ENCODE measurements at places on chromosomes 13 and 19.

DNA sequence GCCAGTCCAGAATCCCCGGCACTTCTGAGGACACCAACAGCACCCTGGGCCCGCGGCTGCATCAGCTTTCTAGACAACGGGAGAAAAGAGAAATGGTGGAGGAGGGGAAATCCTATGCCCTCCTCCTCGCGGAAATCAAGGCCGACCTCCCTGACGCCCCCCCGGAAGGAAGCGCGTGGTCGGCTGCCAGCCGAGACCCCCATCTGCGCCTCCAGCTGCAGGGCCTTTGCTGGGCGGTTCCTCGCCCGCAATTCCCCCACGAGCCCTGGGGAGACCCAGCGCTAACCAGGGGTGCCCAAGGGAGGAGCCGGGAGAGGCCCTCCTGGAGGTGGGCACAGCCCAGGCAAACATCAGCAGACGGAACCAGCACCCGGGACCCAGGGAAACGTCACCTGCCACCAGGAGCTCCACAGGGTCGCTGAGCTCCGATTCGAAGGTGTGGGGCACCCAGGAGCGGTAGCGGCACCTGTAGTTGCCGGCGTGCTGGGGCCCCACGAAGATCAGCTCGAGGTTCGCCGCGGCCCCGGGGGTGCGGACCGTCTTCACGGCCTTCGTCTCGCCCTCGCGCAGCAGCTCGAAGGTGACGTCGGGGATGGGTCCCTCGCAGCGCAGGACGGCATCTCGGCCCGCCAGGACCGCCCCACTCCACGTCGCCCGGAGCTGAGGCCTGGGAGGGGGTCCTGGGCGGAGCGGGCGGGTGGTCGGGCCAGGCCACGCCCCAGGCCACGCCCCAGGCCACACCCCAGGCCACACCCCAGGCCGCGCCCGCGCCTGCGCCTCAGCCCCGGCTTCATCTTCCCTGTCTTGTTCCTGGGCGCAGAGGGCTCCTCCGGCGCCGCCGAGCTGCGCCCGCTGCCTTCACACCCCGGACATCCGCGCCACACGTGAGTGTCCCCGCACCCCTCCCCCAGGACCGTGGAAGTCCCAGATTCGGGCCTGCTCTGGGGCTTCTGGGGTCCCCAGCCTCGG, 6.0 kb downstream of the A1BG start:
- peak; percentile 11 for DNase-seq

DNA sequence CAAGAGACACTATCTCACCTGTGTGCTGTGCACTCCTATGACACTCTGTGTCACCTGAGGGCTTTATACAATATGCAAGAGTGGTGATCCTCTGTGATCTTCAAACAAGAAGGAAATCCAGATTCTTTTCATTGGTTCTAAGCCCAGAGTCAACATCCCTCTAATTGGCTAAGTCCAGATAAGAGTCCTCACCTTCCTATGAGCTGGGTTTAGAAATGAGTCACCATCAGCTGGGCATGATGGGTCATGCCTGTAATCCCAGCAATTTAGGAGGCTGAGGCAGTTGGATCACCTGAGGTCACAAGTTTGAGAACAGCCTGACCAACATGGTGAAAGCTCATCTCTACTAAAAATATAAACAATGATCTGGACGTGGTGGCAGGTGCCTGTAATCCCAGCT, 144.4 kb downstream of the ZNF675 start:
- DNase-seq: no peak

- no peak for DNase-seq
These were observed 476.8 kb downstream of the COG6 start for GRCh38 chr13:40132249-40132648.

DNA sequence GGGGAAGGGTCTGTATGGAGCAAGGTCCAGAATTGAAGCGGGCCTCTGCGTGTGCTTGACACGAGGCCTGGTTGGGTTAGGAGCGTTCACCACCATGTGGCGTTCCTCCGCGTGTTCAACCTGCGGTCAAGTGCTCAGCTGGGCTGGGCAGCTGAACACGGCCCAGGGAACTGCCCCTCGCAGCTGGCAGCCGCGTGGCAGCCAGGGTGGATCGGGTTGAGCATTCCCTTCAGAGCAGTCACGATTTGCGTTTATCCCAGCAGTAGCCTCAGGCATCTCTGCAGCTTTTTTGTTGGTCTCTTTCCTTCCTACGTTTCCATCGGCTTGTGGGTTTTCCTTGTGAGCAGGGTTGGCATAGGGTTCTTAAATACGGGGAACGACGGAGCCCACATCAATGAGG, 28.7 kb upstream of the F2RL3 start:
- no peak for DNase-seq

DNA sequence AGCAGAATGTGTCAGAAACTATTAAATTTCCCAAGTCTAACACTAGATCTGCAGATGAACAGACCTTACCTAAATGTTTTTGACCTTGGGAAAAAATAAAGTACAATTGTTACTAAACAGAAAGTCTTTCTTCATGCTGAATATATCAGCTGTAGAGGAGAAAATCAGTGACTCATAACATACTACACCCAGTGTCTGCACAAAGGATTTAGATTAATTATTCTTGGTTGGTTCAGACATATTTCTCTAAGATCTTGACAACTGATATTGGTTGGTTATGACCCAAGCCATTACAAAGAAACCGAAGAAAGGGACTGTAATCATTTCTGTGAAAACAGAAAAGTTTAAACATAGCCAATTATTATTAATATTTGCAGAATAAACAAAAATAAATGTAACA, 225.1 kb downstream of the HS6ST3 start:
- DNase-seq: no peak

DNA sequence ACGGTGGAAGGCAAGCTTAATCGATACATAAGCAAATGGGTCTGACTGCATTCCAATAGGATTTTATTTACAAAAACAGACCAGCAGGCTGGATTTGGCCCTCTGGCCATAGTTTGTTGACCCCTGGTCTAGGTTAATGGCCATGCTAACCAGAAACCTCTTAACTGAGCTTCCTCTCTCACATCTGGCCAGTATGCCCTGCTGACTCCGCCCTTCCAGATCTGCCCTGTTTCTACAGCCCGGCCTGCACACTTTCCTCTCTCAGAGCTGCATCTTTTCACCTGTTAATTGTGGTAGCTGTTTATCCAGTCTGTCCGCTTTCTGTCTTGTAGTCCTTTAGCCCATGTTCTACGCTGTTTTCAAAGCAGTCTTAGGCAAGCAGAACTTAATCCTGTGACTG, 25.6 kb downstream of the EDNRB start:
- no peak for DNase-seq

DNA sequence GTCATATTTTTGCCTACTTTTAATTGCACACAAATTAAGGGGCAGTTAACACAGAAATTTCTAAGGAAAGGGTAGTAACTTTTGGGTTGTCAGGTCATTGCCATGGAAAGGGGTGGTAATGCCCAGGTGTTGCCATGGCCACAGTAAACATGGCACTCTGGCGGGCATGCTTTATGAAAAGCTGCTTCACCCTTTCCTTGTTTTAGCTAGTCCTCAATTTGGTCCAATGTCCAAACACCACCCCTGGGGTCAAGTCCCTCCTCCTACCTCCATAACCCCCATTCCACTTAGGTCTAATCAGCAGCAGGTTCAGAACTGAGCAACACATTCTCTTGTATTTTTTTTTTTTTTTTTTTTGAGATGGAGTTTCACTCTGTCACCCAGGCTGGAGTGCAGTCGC, 6.6 kb downstream of the FFAR2 start:
- no peak for DNase-seq

DNA sequence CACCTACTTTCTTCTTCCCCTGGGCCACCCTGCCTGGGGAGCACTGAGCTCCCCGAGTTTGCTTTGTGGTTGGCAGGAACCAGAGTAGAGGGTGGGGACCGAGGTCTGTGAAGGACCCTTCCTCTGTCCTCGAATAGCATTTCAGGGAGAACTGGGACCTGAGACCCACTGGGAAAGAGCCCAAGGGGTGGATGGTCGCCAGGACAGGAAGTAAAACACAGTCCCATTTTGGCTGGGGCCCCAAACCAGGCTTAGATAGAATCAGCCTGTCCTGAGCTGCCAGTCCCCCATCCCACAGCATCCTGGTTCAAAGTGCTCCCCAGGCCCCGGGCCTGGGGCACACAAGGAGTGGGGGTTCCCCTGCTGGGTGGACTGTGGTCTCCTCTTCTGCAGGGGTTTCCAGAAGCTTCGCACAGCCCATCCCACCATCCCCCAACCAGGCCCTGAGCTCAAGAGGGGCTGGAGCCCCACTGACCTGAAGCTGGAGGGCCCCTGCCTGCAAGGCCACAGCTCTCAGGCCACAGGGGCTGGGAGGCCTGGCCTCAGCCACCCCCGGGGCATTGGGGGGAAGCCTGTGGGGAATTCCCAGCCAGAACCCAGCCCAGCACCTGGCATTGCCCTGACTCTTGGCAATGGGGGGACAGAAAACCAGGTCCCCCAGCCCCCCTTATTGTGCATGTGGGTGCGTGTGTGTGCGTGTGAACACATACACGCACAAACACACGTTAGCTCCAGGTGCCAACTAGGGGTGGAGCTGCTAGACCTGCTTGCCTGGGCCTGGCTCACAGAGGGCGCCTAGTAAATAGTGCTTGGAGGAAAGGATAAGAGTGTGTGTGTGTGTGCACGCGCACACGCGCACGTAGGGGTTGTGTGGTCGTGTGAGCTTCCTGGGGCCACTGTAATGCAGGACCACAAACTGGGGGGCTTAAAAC, 995 bp upstream of the MKNK2 start:
- DNase-seq: no peak

- DNase-seq: no peak
These were observed 26.9 kb downstream of the SMARCA4 start for GRCh38 chr19:10987571-10988297.

DNA sequence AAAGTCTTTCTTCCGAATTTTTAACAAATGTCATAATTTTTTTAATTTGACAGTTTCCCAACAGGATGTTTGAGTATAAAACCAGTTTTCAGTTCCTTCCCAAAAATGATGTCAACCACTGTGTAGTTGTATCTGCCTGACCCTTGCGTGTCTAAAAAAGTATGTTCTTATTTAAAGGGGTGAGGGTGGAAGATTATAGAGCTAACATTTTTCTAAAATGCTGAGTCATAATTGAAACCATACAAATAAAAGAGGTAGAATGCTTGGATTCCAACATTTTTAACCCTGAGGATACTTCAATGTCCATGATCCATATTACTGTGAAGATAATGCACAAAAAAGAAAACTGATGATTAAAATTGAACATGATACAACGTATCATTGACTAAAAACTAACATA, 1388.8 kb downstream of the UQCRFS1 start:
- no peak for DNase-seq

- no peak for DNase-seq
These were observed at the start of gene SYT3 for GRCh38 chr19:50639121-50640112. SYT3 (minus strand) TSS chr19:50639881; CDS start chr19:50637411, 2,470 bp downstream.

DNA sequence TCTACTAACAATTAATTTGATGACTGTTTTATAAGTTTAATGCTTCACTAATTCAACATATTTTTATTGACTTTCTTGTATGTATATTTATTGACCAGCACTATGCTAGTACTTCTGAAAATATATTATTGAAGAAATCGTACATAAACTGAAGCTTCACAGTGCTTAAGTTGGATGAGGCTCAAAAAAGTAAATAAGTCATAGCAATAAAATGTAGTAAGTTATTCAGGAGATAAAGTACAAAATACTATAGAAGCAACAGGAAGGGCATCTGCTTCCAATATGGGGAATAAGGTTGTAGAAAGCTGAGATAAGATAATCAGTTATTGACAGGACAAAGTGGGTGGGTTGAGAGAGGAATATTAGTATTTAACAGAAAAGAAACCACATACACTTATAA, 944.9 kb upstream of the MIR17HG start:
- DNase-seq: no peak

- DNase-seq: no peak
These were observed 21.7 kb upstream of the SCEL start for GRCh38 chr13:77513719-77514335.

- DNase-seq: no peak
These were observed 47.9 kb downstream of the LYL1 start for GRCh38 chr19:13054626-13055212.

DNA sequence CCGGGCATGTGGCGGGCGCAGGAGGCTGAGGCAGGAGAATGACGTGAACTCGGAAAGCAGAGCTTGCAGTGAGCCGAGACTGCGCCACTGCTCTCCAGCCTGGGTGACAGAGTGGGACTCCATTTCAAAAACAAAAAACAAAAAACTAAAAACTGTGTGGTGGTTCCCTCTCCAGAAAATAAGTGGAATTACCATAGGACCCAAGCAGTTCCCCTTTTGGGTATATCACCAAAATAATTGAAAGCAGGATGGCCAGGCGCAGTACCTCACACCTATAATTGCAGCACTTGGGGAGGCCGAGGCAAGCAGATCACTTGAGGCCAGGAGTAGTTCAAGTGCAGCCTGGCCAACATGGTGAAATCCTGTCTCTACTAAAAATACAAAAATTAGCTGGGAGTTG, 15.7 kb upstream of the LDLR start:
- DNase-seq: no peak

DNA sequence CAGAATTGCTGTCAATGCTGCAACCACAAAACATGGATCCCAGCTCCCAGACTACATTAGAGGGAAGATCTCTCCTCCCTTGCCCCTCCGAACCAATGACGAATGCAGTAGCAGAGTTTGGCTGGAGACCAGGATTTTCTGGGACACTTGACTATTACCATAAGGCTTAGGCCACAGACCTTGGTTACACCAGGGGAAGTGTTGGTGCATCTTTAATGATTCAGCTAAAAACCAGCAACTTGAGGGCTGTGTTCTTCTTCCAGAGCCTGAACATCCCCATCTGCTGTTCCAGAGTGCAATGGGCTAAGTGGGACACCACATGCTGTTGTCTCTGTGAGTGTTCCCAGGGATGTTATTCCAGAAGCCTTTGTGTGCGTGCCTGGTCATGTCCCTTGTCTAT, 528.2 kb downstream of the LMO7 start:
- DNase-seq: no peak

DNA sequence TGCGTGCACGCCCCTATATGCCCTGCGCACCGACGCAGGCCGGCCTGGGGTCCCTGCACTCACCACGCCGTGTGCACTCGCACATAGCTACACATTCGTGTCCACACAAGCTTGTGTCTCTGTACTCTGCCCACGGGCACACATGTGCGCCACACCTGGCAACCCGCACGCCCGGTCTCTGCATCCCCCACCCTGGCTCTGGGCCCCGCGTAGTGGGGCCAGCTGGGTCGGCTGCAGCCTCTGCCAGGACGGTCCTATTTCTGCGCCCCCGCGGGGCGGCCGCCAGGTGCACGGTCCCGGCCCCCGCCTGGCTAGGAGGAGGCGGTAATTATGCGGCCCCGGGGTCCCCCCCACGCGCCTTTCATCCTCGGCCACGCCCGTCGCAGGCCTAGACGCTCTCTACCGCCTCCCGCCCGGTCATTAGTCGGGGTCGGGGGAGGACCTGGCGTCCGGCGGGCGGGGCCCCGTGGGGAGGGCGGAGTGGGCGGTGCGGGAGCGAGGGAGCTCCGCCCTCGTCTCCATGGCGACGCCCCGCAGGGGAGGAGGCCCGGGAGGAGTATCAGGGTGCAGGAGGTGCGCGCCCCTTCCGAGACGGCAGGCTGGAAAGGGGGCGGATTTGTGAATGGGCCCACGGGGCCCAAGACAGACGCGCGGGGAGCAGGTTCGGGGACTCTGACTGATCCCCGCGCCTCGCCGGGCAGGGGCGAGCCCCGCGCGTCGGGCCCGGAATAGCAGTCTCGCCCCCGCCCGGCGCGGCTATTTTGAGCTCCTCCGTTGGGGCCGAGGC, 2.8 kb upstream of the CIRBP start:
- peak; percentile 43 for DNase-seq
